Activated T-cell treated with anti-CD3 and anti-CD28 coated beads for 24 hours (primary cell): ENCODE measurements at places on chromosomes 11 and 22.

- no peak for DNase-seq
Observed at GRCh38 chr11:45748801-45749200, 56.1 kb upstream of the SLC35C1 start.

- DNase-seq = no peak
Observed at GRCh38 chr11:126152586-126152985, 58.9 kb downstream of the RPUSD4 start.

GRCh38 chr11:65854852-65855837, 2.8 kb downstream of the CFL1 start:
- DNase-seq = no peak

GRCh38 chr11:15817001-15817400, 539.3 kb downstream of the SOX6 start:
- DNase-seq = no peak
